ENCODE measurements at places on chromosomes 16 and 17.

GRCh38 chr16:2205104-2205966 lies at the start of gene MLST8:
TSS of gene MLST8 (plus strand) at chr16:2205454. CDS start at chr16:2206086, 632 bp downstream.
- DNase-seq, result peak; percentile 90

- no peak for DNase-seq
Observed at GRCh38 chr17:9522074-9522473, 53.5 kb downstream of the STX8 start.

DNA sequence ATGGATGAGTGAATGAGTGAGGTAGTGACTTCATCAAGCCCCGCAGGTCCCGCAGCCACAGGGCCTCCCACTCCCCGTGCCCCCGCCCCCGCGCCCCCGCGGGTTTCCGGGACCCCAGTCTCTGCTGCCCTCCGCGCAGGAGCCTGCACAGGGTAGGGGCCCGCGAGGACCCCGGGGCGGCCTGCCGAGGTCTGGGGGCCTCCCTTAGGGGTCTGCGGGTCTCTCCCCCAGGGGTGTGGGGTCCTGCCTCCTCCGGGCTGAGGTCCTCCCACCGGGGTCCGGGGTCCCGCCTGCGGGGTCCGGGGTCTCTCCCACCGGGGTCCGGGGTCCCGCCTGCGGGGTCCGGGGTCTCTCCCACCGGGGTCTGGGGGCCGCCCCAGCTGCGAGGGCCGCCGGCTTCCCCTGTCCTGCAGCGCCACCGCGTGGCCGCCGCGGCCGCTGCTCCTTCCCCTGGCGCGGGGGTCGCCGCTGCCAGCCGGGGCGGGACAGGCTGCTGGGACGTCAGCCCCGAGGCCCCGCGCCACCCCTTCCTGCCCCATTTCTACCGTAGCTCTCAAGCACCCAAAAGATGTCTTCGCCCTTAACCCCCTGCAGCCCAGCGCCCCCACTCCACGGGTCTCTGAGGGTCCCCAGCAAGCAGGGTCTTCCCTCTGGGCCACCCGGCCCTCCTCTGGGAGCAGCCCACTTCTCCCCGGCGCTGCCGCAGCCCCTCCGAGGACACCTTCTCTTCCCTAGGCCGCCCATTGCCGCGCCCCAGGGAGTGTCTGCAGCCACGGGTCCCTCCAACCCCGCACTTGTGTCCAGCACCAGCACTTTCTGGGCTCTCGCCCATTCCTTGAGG lies 10.4 kb upstream of the CHMP6 start:
- DNase-seq, result no peak

DNA sequence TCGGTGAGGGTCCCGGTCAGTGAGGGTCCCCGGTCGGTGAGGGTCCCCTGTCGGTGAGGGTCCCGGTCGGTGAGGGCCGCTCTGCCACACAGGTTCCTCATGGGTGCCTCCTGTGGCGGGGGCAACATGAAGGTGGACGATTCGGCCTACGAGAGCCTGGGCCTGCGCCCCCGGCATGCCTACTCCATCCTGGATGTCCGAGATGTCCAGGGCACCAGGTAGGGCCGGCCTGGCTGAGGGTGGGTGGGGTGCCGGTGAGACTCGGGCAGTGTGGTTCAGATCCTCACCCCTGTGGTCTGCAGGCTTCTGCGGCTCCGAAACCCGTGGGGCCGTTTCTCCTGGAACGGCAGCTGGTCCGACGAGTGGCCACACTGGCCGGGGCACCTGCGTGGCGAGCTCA lies 9.0 kb upstream of the PRR35 start:
- no peak for DNase-seq

DNA sequence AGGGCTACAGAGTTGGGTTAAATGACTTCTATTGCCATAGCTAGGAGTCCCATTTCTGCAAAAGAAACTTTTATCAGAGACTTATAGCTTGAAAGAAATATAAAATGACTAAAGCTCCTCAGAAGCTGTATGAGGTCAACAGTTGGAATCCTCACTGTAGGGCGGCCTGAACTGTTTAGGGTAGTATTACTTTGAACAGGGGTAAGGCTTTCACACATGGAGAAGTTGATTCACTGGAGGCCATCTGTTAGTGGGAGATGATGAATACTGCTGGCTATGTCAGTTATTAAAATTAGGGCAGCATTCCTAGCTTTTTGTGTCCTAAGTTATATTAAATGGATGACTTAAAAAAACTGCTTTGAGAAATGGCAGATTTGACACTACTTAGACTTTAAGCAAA lies 6.0 kb downstream of the TTC19 start:
- no peak for DNase-seq

DNA sequence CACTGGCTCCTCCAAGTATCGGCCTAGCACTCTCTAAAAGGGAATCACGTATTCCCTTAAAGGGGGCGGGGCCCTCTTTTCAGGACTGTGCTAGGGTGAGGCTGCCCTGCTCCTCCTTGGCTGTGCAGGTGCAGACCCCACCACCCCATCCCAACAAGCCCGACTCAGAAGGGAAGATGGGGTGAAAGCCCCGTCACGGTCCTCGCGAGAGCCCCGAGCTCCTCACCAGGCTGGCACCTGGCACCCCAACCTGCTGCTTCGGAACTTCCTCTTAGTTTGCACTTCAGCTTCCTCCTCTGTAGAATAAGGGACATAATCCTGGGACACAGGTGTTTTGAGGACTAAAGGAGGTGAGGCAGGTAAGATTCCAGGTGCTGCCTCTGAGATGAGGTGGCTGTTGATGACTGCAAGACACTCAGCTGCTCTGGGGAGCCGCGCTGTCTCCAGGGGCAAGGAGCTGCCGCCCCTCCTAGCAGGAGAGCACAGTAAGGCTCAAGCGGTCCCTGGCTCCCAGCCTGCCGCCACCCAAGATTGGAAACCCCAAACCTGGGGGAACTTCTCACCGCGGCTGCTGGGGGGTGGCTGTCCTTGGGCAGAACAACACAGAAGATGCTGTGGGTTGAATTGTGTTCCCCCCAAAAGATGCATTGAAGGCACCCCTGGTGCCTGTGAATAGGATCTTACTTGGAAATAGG lies 88.8 kb downstream of the MGAT5B start:
- no peak for DNase-seq

DNA sequence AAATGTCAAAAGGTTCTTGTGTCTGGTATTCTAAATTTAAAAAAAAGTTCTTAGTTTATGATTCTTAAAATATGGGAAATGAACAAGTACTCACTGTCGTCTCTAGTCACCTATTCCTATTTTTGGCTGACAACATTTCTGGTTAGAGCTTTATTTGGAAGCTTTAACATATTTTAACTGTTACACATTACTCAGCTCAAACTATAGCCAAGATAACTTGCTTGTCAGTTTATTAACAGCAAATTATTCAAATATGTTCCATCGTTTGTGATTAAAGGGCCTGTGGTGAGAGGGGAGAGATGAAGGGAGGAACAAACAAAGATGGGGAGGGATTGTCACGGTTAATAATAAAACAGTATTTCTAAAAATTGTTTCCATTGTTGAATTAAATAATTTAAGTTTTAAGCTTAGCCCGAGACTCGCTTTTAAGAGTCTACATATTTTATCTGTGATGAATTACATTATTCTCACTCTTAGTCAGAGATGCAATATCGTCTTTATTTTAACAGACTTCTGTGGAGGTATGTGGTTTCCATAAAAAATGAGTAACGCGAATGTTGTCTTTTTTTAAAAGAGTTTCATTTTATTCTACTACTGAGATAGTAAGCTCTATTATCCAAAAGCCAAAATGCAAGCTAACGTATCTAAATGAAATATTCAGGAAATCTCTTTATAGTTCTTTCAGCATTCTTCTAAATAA lies 321.9 kb upstream of the PMFBP1 start:
- DNase-seq, result no peak

- peak; percentile 95 for DNase-seq
Observed at GRCh38 chr16:4271176-4272113, 1.4 kb downstream of the TFAP4 start.

DNA sequence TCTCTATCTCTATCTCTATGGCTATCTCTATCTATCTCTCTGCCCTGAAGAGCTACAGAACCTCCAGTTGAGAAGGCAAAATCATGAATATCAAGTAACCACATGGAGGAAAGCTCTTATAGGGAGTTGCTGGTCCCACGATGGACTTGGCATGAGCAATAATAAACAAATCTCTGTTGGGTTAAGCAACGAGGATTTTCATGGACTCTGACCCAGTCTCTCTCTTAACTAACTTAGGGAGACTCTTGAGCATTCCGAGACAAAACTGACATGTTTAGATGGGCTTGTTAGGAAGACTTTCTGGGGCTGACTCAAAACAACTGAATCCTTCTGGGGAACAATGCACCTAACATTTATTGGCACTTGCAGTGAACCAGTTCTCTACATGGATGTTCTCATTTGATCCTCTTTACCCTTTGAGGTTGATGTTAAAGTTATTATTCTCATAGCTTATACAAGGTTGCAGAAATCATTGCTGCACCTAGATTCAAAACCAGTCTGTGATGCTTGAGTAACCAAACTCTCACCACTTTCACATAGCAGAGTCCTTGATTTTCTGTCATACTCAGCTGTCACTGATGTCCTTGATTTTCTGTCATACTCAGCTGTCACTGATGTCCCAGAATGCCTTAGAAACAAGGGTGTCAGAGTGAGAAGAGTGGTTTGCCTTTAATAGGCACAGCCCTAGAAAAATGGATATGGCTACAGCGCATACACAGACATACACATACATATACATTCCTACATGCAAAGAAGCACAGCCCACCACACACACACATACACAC lies 354.6 kb upstream of the MAF start:
- no peak for DNase-seq

DNA sequence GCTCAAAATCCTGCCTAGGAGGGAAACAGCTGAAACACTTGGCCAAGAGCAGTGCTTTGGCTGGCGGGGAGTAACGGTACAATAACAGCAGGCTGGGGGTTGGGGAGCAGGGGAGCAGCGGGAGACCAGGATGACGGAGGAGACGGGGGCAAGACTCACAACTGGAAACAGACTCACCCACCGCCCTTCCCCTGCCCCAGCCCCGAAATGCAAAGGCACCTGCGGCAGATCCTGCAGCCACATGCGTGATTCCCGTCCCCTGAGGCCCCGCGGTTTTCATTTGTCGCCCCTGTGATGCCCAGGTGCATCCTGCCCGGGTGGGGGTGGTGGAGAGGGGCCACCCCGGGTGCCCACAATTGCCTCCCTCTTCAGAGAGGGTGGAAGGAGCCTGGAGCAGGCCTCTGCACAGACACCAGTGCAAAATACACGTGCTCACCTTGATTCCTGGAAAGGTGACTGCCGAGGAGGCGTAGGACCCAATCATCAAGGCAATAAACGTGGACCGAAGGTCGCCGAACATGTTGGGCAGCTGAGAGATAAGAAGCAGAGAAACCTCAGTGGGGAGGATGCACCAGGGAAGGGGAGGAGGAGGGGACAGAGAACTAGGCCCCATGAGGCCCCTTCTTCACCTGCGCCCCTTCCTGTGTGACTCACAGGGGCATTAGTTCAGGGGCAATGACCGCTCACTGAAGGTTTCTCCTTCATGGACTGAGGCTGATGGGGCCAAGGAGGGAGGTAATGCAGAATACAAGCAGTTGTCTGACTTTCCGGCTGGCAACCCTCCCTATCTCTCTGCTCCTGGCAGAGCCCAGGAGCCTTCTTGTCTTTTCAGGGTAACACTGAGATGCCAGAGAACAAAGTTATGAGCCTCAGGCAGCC lies 30.4 kb upstream of the PITPNA start:
- DNase-seq, result no peak

- no peak for DNase-seq
Observed at GRCh38 chr16:24943471-24943870, 71.7 kb downstream of the ARHGAP17 start.

DNA sequence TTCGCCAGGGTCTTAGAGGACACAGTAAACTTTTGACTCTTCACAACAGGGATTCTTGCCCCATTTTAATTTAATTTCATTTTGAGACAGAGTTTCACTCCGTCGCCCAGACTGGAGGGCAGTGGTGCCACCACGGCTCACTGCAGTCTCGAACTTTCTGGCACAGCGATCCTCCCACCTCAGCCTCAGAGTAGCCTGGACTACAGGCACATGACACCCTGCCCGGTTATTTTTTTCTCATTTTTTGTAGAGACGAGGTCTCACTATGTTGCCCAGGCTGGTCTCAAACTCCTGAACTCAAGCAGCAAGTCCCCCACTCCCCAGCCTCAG lies 329 bp upstream of the NLE1 start:
- no peak for DNase-seq

GRCh38 chr16:3974751-3975150 lies 94.2 kb upstream of the CREBBP start:
- DNase-seq, result no peak

- DNase-seq, result no peak
Observed at GRCh38 chr16:55499951-55500529, 8.8 kb upstream of the LPCAT2 start.

DNA sequence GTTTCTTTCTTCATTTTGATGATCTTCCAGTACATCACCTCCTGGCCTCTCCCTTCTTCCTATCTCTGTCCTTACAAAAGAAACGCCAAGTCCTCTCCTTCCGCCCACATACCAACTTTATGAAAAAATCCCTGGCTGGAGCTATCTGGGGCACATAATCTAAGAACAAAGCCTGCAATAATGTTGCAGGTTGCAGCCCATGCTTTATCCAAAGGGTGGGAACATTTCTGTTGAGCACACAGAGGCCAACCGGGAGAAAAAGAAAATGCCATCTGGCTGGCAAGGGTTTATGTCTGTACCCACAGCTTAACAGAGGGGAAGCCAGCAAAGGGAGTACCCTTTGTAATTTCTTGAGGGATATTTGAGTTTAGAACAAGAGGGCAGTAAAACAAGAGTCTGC lies 409.6 kb downstream of the SOX9 start:
- no peak for DNase-seq

DNA sequence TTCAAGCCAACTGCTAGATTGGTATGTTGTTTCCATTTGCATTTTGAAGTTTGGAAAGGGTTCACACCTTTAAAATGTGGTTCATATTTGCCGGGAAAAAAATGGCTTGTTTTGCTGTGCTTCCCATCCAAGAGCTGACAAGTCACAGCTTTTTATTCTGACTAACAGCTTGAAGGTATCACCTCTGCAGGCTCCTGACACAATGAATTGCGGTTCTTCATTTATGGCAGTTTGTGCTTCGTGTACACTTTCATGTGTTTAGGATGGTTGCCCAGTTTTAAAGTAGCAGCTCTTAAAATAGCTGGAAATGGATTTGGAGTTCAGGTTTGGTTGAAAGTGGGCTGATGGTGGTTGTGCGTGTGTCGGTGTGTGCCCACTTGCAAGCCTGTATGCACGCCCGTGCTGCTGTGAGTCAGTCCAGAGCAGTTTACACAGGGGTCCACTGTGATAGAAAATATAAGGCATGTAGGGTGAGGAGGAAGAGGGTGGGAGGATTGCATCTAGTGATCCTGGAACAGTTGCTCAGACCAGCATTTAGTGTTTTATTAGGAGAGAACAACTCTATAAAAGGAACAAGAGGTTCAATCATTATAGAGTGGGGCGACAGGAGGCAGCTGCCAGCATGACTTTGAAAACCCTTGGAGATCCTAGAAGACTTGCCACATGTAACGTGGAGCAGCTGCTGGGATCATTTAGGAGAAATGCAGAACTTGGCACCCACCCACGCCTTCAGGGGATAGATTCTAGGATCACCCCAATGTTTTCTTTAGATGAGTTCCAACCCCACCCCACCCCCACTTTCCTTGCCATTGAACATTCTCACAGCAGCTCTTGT lies 108.0 kb upstream of the TBX2 start:
- no peak for DNase-seq
